RWPE2 (cell line): ENCODE measurements at places on chromosomes 16 and 17.

- peak; percentile 62 for DNase-seq
- H3K4me1 ChIP-seq = no peaks in the 10 kb centered on the region
- no peaks in the 10 kb centered on the region for H3K36me3 ChIP-seq
- no peak overlapping the region for H3K4me3 ChIP-seq
- no peak overlapping the region for H3K27ac ChIP-seq
- H3K27me3 ChIP-seq = peaks cover 6% of the 10 kb centered on the region
Observed at GRCh38 chr16:89015271-89015859, 38.4 kb upstream of the CBFA2T3 start.

- H3K27ac ChIP-seq = no peak overlapping the region
- H3K27me3 ChIP-seq = peaks cover 30% of the 10 kb centered on the region
- no peak overlapping the region for H3K4me3 ChIP-seq
- H3K36me3 ChIP-seq = no peaks in the 10 kb centered on the region
- DNase-seq = no peak
- H3K4me1 ChIP-seq = no peaks in the 10 kb centered on the region
Observed at GRCh38 chr17:77704048-77704815, 254.3 kb upstream of the TNRC6C start.

- H3K4me1 ChIP-seq = peaks cover 12% of the 10 kb centered on the region
- H3K27me3 ChIP-seq = no peaks in the 10 kb centered on the region
Observed at GRCh38 chr17:61834610-61835009, 28.7 kb downstream of the BRIP1 start.

DNA sequence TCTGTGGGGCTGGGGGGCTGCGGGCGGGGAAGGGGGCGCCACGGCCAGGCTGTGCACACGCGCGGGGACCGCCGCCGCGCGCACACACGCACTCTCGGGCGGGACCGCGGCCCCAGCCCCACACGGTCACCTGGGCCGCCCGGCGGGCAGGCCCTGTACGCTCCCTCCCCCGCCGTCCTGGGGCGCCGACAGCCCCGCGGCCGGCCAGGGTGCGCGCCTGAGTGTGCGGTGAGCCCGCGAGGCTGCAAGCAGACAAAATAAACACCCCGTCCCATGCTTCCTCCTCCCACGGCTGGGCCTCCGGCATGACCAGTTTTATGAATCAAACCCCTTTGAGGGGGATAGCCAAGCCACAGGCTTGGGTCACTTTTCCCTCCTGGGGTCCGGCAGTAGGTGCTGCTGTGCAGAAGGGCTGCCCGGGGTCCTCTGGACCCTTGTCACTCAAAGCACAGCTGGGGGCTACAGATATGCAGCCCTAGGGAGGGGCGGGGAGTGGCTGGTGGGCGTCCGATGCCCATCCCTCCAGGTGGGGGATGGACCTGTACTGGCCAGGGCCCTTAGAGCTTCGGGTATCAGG, 441 bp downstream of the VASN start:
- H3K27me3 ChIP-seq = no peaks in the 10 kb centered on the region
- H3K4me3 ChIP-seq = peak overlapping the region; percentile 91
- DNase-seq = no peak
- peak overlapping the region; percentile 94 for H3K27ac ChIP-seq
- no peaks in the 10 kb centered on the region for H3K36me3 ChIP-seq
- peaks cover 63% of the 10 kb centered on the region for H3K4me1 ChIP-seq

GRCh38 chr16:56349711-56350161, 75.6 kb downstream of the AMFR start:
- H3K27ac ChIP-seq = no peak overlapping the region
- H3K4me3 ChIP-seq = no peak overlapping the region
- no peaks in the 10 kb centered on the region for H3K27me3 ChIP-seq
- no peaks in the 10 kb centered on the region for H3K36me3 ChIP-seq

GRCh38 chr16:64151990-64152767, 969.7 kb downstream of the CDH11 start:
- DNase-seq = no peak
- H3K27me3 ChIP-seq = no peaks in the 10 kb centered on the region
- H3K4me3 ChIP-seq = no peak overlapping the region
- H3K36me3 ChIP-seq = no peaks in the 10 kb centered on the region

GRCh38 chr16:78763821-78764440, 664.5 kb downstream of the WWOX start:
- H3K4me1 ChIP-seq = no peaks in the 10 kb centered on the region
- no peak overlapping the region for H3K4me3 ChIP-seq
- DNase-seq = no peak
- H3K36me3 ChIP-seq = no peaks in the 10 kb centered on the region
- H3K27ac ChIP-seq = no peak overlapping the region

DNA sequence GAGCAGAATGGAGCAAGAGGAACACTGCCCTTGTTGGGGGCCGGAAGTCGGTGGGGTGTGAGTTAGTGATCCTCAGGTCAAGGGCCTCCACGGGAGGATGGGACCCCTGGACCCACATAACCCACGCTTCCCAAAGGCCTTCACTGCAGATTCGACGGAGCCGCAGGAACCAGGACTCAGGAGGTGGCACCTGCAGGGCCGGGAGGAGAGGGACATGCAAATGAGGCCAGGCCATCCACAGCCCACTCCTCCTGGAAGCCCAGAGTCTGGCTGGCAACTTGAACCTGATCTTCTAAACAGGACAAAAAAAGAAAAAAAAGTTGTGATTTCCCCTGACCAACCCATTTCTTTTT, 299.9 kb downstream of the SOX9 start:
- H3K36me3 ChIP-seq = peaks cover 38% of the 10 kb centered on the region
- peak overlapping the region; percentile 93 for H3K27ac ChIP-seq
- no peak overlapping the region for H3K4me3 ChIP-seq
- peaks cover 52% of the 10 kb centered on the region for H3K4me1 ChIP-seq
- no peaks in the 10 kb centered on the region for H3K27me3 ChIP-seq

- peak overlapping the region; percentile 86 for H3K4me3 ChIP-seq
- H3K27me3 ChIP-seq = no peaks in the 10 kb centered on the region
- peaks cover 17% of the 10 kb centered on the region for H3K36me3 ChIP-seq
- DNase-seq = no peak
- H3K4me1 ChIP-seq = no peaks in the 10 kb centered on the region
Observed at GRCh38 chr17:17235212-17236174, 1.5 kb downstream of the FLCN start.

- peaks cover 24% of the 10 kb centered on the region for H3K36me3 ChIP-seq
- peak overlapping the region; percentile 89 for H3K27ac ChIP-seq
- no peak overlapping the region for H3K4me3 ChIP-seq
- H3K27me3 ChIP-seq = no peaks in the 10 kb centered on the region
- peaks cover 58% of the 10 kb centered on the region for H3K4me1 ChIP-seq
Observed at GRCh38 chr16:89442588-89442987, 47.8 kb downstream of the ANKRD11 start.

GRCh38 chr16:9119795-9120194, 28.4 kb downstream of the HAPSTR1 start:
- no peaks in the 10 kb centered on the region for H3K27me3 ChIP-seq
- H3K4me3 ChIP-seq = no peak overlapping the region
- peaks cover 91% of the 10 kb centered on the region for H3K36me3 ChIP-seq

- H3K27me3 ChIP-seq = no peaks in the 10 kb centered on the region
- no peak for DNase-seq
- peak overlapping the region; percentile 77 for H3K4me3 ChIP-seq
- peaks cover 7% of the 10 kb centered on the region for H3K36me3 ChIP-seq
Observed at GRCh38 chr16:424623-425081, 797 bp upstream of the RAB11FIP3 start.

DNA sequence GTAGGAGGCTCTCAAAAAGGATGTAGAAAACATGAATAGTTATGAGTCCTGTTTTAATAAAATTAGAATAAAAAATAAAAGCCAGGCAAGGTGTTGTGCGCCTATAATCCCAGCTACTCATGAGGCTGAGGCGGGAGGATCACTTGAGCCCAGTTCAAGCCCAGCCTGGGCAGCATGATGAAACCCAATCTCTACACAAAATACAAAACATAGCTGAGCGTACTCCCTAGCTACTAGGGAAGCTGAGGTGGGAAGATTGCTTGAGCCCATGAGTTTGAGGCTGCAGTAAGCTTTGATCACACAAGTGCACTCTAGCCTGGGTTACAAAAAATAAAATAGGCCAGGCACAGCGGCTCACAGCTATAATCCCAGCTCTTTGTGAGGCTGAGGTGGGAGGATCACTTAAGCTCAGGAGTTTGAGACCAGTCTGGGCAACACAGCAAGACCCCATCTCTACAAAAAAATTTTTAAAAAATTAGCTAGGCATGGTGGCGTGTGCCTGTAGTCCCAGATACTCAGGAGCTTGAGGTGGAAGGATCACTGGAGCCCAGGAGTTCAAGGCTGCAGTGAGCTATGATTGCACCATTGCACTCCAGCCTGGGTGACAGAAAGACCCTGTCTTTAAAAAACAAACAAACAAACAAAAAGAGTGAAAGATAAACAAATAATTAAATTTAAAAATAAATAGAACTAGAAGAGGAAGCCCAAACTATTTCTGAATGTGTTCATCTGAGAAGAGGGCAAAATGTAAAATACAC, 17.2 kb upstream of the PRM1 start:
- no peak for DNase-seq
- no peak overlapping the region for H3K4me3 ChIP-seq

GRCh38 chr16:53090591-53091411, 36.0 kb downstream of the CHD9 start:
- H3K27ac ChIP-seq = peak overlapping the region; percentile 51
- H3K27me3 ChIP-seq = no peaks in the 10 kb centered on the region
- DNase-seq = no peak
- H3K4me1 ChIP-seq = peaks cover 41% of the 10 kb centered on the region

- H3K36me3 ChIP-seq = no peaks in the 10 kb centered on the region
- no peak overlapping the region for H3K4me3 ChIP-seq
- H3K27me3 ChIP-seq = no peaks in the 10 kb centered on the region
- peaks cover 26% of the 10 kb centered on the region for H3K4me1 ChIP-seq
Observed at GRCh38 chr17:68460146-68460545, 2.9 kb upstream of the WIPI1 start.

DNA sequence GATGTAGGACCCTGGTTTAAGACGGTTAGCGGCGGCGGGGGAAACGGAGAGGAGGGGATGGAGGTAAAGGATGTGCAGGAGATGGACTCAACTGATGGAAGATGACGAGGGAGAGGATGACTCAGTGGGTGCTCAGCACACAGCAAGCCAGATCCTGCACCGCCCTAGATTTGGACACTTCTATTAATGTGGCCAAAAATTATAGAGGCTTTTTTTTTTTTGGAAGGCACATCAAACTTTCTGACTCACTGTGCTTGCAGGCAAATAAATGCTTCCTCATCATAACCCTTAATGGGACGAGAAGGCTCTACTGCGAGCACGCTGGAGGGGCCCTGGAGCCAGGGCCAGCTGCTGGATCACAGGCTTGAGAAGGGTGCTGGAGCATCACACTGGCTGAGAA, 36.0 kb downstream of the RTN4RL1 start:
- peak overlapping the region; percentile 90 for H3K27ac ChIP-seq
- H3K27me3 ChIP-seq = no peaks in the 10 kb centered on the region
- H3K4me3 ChIP-seq = no peak overlapping the region
- H3K36me3 ChIP-seq = no peaks in the 10 kb centered on the region
- DNase-seq = peak; percentile 84
- peaks cover 11% of the 10 kb centered on the region for H3K4me1 ChIP-seq

DNA sequence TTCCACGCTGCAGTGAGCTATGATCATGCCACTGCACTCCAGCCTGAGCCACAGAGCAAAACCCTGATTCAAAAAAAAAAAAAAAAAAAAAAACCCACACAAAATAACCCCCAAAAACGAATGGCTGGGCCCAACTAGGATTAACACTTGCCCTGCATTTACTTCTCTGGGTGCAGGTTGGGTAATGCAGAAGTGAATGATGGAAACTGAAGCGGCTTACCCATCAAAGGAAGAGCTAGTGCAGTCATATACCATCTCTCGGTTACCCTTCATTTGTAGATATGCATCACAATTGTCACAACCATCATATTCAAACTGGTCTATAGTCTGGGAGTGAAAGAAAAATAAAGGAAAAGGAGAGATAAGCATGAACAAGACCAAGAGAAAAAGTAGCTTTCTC, 819 bp downstream of the SUPT4H1 start:
- peak overlapping the region; percentile 73 for H3K4me3 ChIP-seq
- H3K27ac ChIP-seq = peak overlapping the region; percentile 70
- DNase-seq = no peak
- no peaks in the 10 kb centered on the region for H3K4me1 ChIP-seq
- peaks cover 42% of the 10 kb centered on the region for H3K36me3 ChIP-seq
- H3K27me3 ChIP-seq = no peaks in the 10 kb centered on the region

DNA sequence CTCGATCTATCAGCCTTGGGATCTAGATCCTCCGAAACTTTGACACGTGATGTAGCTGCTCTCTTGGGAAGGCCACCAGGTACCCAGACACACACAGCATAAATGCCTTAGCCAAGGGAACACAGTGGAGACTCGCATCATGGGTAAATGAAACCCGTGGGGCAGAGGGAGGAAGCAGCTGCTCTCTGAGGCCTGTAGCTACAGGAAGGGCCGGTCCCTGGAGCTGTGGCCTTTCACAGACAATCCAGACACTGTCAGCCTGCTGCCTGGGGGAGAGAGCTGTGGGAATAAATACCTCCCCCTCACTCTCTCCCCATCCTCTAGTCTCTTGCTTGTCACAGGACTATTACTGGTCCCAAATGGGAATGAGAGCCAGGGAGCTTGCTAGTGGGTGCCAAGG, 351.2 kb downstream of the UTP18 start:
- no peak overlapping the region for H3K27ac ChIP-seq
- no peak overlapping the region for H3K4me3 ChIP-seq
- H3K27me3 ChIP-seq = no peaks in the 10 kb centered on the region

GRCh38 chr17:32793841-32794240, 83.1 kb downstream of the MYO1D start:
- 0 out of 2 replicates have a peak, but pooled peaks cover under 1% of the 10 kb centered on the region for H3K36me3 ChIP-seq
- H3K27me3 ChIP-seq = no peaks in the 10 kb centered on the region
- peaks cover 1% of the 10 kb centered on the region for H3K4me1 ChIP-seq
- no peak overlapping the region for H3K4me3 ChIP-seq
- no peak overlapping the region for H3K27ac ChIP-seq
- DNase-seq = no peak

- no peak for DNase-seq
- no peaks in the 10 kb centered on the region for H3K36me3 ChIP-seq
- H3K4me3 ChIP-seq = no peak overlapping the region
- peaks cover 9% of the 10 kb centered on the region for H3K4me1 ChIP-seq
- no peak overlapping the region for H3K27ac ChIP-seq
Observed at GRCh38 chr16:11299865-11300559, 18.9 kb upstream of the PRM1 start.

GRCh38 chr16:68642436-68643101, 2.5 kb upstream of the CDH3 start:
- no peak for DNase-seq
- H3K27me3 ChIP-seq = no peaks in the 10 kb centered on the region
- peaks cover 15% of the 10 kb centered on the region for H3K4me1 ChIP-seq
- no peak overlapping the region for H3K4me3 ChIP-seq
- no peak overlapping the region for H3K27ac ChIP-seq
